ENCODE measurements at places on chromosomes 16 and 17.

DNA sequence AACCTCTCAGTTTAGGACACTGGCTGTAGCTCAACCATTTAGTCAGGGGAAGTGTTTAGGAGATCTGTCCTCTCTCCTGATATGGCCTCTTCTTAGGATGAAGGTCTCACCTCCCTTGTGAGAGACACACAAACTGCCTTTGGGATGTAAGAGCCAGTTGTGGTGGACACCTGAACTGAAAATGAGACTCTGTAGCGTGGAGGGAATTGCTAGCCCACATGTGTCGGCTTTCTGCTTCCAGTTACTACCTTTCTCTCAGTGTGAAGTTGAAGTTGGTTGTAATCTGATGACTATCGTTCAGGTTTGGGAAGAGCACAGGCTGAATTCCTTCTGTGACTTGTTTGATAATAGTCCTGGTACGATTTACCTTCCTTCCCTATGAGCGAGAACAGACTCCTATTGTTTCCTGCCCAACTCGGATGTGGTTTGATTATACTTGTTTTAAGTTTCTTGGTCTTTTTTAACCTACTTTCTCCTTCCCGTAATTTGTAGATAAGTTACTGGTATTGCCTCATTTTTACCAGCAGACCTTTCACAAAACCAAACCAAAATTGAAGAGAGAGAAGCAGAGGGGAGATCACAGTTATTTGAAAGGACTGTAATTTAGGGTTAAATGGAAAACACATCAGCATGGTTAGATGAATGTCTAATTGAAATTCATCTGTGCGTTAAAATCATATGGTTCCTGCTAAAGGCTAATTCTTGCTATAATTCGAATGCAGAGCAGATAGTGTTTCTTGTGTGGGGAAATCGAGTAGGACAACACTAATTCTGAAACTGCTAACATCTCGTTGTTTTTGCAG, 43.2 kb downstream of the CLEC16A start:
- DNase-seq: peak; percentile 31

DNA sequence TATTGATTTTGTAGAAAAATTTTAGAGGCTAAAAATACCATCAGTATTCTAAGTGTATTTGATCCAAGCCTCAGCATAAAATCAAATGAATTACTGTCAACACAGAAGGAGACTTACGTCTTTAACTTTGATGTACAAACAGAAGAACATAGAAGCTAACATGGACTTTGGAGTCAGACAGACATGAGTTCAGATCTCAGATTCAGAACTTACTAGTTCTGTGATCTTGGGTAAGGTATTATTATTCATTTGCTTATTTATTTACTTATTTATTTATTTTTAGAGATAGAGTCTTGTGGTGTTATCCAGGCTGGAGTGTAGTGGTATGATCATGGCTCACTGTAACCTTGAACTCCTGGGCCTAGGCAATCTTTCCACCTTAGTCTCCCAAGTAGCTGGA, 4.0 kb upstream of the SLFN12L start:
- no peak for DNase-seq

GRCh38 chr17:78677303-78678221, 100.4 kb upstream of the DNAH17 start:
- no peak for DNase-seq

- DNase-seq: no peak
These were observed 6.5 kb upstream of the RBFOX3 start for GRCh38 chr17:79617304-79617703.

GRCh38 chr16:60686824-60687223, 1349.4 kb downstream of the CDH8 start:
- DNase-seq: no peak

GRCh38 chr17:65892912-65893377, 299.0 kb downstream of the CEP112 start:
- no peak for DNase-seq

DNA sequence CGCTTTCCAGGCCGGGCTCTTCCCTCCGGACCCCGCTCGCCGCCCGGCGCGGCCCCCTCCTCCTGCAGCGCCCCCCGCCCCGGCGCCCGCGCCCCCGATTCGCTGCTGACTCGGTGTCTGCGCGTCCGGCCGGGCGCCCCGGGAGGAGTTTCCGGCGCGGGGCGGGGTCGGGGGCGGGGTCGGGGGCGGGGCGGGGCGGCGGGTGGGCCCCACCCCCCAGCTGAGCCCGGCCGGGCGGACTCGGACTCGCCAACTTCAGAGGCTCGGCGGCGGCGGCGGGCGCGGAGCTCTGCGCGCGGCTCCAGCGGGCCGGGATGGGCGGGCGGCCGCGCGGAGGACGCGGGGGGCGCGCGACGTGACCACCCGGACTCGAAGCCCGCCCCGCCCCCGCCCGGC, at the start of gene METRNL:
METRNL (plus strand) TSS at position 258 of the 396 bp plus-strand sequence. CDS start 207 bp downstream, outside the sequence.
- no peak for DNase-seq
